ENCODE measurements at places on chromosomes 3 and 15. TPM values are rescaled to one million over a fixed set of nuclear protein-coding genes. Genes with fewer than 3 reads are reported as not detected.

CCDC12 gene
- total RNA-seq, result 34.3 TPM

FAM98B gene
- 6.4 TPM for total RNA-seq

HEMK1 gene
- total RNA-seq, result 13.1 TPM

CHCHD4 gene
- 1.9 TPM for total RNA-seq

ACP3 gene
- total RNA-seq, result 0.43 TPM

SPTBN5 gene
- 1.5 TPM for total RNA-seq

ADAMTS7 gene
- total RNA-seq, result 33.3 TPM

CHST13 gene
- not detected for total RNA-seq

ARGFX gene
- not detected for total RNA-seq

SUSD5 gene
- 68.0 TPM for total RNA-seq

SH2D7 gene
- not detected for total RNA-seq

NLGN1 gene
- total RNA-seq, result 5.2 TPM

All from ascending aorta (tissue), 2 donors.